ENCODE measurements at places on chromosomes 2 and 18.

- DNase-seq, result no peak
Measured at GRCh38 chr2:231334981-231335380, 60.5 kb upstream of the B3GNT7 start.

- no peak for DNase-seq
Measured at GRCh38 chr18:44153981-44154380, 526.7 kb upstream of the SETBP1 start.

DNA sequence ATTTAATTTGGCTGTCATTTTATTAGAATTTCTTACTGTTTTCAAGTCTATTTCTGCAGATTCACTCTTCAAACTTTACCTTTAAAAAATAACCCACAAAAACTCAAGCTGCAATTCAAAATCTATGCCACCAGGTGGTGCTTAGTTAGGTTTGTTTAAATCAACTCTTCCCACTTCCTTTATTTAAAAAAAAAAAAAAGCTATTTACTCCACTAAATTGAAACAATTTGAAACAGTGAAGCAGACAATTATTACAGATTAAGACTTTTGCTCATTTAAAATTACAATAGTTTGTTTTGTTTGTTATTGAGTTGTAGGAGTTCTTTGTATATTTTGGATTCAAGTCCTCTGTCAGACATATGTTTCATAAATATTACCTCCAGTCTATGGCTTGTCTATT lies 300.0 kb downstream of the PDE11A start:
- DNase-seq, result no peak

- no peak for DNase-seq
Measured at GRCh38 chr2:64669288-64669687, 15.6 kb upstream of the SERTAD2 start.

- DNase-seq, result peak; percentile 70
Measured at GRCh38 chr2:206442833-206443734, at the start of gene ADAM23. Gene ADAM23 (plus strand): TSS chr2:206443532. CDS start chr2:206443867, 335 bp downstream.

DNA sequence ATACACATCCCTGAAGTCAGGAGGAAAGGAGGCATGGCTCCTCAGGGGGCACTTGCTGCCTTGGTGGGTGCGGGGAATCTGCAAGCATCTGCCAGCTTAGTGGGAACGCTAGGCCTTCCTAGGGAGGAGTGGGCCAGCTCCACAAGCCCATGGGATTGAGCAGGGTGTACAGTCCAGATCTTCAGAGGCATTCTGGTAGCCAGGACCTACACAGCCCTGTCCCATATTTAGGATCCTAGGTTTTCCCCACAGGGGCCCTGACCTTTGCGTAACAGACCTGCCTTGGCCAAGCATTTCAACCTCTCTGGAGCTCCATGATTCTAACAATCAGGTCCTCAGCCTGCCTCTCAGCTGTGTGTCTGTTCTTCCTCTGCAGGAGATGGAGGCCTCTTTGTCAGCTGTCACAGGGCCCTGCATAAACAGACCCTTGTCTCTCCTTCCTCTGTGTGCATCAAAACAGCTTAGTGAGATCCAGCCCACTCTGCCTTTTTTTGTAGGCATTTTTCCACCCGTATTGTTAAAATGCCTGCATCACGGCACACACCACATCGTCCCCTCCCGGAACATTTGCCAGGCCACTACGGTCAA lies 140.2 kb upstream of the NDUFV2 start:
- no peak for DNase-seq

GRCh38 chr2:224532441-224532840 lies 52.7 kb downstream of the CUL3 start:
- no peak for DNase-seq

DNA sequence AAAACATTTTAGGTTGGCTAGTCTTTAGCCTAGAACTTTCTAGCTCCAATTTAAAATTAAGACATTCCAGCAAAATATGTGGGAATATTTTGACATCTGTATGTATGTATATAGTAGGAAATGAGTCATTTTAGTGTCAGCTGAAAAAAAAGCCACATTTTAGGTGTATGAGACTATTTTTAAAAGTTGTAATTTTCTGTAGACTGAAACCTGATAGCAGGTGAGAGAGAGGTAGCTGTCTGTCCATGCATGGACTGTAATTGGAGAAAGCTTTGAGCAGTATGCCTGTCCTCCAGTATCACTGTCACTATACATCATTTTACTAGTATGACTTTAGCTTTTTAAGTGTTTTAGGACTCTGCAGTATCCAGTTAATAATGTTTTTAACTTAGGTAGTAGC lies 26.1 kb upstream of the PPP1R1C start:
- DNase-seq, result no peak

- DNase-seq, result no peak
Measured at GRCh38 chr2:34492561-34493455, 893.7 kb upstream of the FAM98A start.

GRCh38 chr2:177272765-177273164 lies 8.2 kb upstream of the NFE2L2 start:
- DNase-seq, result no peak
